ENCODE measurements at places on chromosomes 2 and 18. TPM values are rescaled to one million over a fixed set of nuclear protein-coding genes. Genes with fewer than 3 reads are reported as not detected.

GPR55 gene
- not detected for total RNA-seq

GALNT3 gene
- 0.08 TPM for total RNA-seq

RGPD3 gene
- under 0.01 TPM for total RNA-seq

IL37 gene
- not detected for total RNA-seq

TLX2 gene
- total RNA-seq: not detected

CELF4 gene
- total RNA-seq: not detected

ADAM23 gene
- 2.4 TPM for total RNA-seq

PRKAG3 gene
- total RNA-seq: 4.1 TPM

HOXD3 gene
- total RNA-seq: not detected

IL1F10 gene
- total RNA-seq: not detected

KCNJ3 gene
- total RNA-seq: not detected

EMILIN1 gene
- total RNA-seq: 319 TPM

RTTN gene
- total RNA-seq: 10.2 TPM

CLHC1 gene
- total RNA-seq: 5.6 TPM

CFC1 gene
- total RNA-seq: not detected

OTOS gene
- total RNA-seq: not detected

IL36G gene
- total RNA-seq: not detected

CAVIN2 gene
- 18.4 TPM for total RNA-seq

FAHD2B gene
- total RNA-seq: 5.5 TPM

UCN gene
- total RNA-seq: 0.30 TPM

DAW1 gene
- 9.5 TPM for total RNA-seq

GALNT5 gene
- 73.1 TPM for total RNA-seq
